ENCODE measurements at places on chromosomes 5 and 9.
A peak's percentile ranks its signal among the peaks of the same experiment; 100 is the strongest.

GRCh38 chr9:95058121-95058785, 259.3 kb downstream of the FANCC start:
- DNase-seq = no peak

DNA sequence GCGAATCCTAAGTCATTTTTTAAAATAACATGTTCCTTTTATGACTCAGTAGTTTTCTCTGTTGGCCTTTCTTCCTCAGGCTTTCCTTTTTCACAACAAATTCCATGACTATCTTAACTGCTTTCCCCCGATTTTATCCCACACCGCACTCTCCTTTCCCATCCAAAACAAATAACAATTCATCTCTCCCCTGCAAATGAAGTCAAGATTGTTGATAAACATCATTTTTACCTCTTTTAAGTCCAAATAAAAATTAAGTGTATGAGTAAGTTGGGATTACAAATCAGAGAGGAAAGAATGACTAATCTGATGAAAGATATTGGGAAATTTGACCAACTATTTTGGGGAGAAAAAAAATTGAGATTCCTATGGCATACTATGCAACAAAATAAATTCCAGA, 47.3 kb downstream of the SEC61B start:
- DNase-seq = no peak

- no peak for DNase-seq
These were observed 413.2 kb upstream of the ACTBL2 start for GRCh38 chr5:57895766-57896165.

- DNase-seq = peak; percentile 82
These were observed 10.4 kb downstream of the AMACR start for GRCh38 chr5:33997331-33997983.

DNA sequence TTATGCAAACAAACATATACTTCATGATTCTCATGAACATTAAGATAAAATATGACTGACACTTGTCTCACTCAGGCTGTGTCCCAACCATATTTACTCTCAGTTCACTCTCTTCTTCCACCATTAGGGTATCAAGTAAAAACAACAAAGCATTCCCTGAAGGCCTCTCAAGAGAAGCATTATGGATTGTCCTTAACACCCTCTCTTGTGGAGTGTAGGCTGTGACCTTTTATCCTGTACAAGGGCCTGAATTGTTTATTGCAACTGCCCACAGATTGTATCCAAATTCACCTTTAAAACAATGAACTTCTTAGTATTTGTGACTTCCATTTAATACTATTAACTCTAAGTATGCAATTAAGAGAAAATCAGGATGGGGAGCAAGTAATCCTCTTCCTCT, 78.1 kb downstream of the RICTOR start:
- no peak for DNase-seq

GRCh38 chr9:89715318-89715858, 110.6 kb downstream of the GADD45G start:
- DNase-seq = no peak

DNA sequence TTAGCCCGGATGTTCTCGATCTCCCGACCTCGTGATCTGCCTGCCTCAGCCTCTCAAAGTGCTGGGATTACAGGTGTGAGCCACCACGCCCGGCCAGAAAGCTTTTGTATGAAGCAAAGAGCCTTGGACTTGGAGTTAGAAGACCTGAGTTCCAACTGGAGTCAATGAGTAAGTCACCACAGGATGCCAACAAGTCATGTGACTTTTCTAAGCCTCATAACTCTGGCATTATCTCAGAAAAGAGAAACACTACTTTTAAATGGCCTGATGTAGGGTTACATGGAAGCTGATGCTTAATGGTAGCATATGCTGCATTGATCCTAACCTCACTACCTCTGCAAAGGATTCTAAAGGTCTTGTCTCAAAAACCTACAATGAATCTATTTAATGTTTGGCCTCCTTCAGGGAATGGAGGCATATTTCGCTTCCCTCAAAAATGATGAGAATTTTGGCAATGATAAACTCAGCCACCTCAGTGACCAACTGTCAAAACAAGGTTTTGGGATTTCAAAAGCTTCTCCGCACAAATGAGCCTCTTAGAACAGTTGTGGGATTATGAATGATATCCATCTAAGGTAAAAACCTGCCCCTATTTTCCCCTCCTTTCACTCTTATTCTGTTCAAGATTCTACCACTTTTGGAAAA, 236.8 kb downstream of the ACTL7B start:
- no peak for DNase-seq

DNA sequence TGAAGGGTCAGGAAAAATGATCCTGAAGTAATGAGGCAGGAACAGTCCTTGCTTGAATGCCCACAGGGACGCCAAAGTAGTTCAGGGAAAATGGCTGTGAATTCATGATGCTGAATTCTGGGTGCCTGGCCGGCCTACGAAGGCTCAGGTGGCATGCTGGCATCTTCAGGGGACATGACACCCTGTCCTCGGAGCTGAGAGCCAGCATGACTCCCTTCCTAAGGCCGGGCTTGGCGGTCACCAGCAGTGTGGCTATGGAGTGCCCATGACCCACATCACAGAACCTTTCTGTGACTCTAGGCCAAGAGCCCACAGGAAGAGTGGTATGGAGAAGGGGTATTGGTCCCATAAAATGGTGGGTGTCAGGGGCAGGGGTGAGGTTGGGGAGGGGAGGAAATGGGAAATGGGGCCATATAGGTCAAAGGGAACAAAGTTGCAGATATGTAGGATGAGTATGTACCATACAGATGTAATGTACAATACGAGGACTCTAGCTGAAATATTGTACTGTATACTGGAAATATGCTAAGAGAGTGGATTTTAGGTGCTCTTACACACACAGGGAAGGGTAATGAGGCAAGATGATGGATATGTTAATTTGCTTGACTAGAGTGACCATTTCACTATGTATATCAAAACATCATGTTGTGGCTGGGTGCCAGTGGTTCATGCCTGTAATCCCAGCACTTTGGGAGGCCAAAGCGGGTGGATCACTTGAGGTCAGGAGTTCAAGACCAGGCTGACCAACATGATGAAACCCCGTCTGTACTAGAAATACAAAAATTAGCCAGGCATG, 202.8 kb upstream of the KLF9 start:
- no peak for DNase-seq

DNA sequence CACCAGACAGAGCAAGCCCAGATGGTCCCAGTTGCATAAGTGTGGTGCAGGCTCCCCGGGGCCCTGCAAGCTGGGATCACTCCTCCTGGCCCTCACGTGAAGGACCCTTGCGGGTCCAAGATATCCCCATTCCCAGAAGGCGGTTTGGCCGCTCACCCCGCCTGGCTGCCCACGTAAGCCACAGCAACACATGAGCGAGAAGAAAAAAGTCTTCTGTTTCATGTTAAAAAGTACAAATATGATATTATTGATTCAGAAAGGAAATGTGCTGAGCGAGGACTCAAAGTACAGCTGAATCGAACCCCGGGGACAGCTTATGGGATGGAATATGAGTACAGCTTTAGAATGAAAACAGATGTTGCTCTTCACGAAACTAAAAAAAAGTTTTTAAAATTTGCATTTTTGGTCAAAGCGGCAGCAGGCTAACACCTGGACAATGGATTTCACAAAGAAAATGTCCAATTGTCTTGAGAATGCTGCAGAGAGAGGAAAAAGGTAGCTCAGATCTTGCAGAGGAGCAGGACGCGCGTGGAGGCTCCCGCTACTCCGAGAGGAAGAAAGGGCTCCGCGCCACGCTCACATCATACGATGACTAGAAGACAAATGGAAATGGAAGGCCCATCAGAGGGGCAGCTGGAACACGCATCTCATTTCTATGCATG, 427.6 kb downstream of the IRX1 start:
- DNase-seq = no peak

DNA sequence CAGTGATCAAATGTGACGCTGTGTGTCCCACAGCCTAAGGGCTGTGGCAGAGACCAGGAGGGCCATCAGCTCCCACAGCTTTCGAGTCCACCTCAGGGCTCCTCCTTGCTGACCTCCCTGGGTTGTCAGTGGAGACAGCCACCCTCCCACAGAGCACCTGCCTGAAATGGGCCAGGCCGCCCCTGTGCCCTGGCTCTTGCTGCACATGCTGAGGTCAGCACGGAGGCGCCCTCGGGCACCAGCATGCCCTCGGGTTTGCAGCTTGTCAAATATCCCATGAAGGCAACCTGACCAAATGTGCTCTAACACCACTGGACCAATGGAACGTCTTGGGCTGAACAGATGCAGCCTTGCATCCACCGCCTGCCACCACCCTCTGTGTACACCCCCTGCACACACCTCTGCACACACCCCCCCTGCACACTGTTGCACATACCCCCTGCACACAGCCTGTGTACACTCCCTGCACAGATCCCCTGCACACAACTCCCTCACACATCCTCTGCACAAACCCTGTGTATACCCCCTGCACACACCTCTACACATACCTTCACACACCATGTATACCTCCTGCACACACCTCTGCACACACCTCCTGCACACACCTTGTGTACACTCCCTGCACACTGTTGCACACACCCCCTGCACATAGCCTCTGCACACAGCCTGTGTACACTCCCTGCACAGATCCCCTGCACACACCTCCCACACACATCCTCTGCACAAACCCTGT, 2.0 kb upstream of the CEP72 start:
- DNase-seq = no peak

DNA sequence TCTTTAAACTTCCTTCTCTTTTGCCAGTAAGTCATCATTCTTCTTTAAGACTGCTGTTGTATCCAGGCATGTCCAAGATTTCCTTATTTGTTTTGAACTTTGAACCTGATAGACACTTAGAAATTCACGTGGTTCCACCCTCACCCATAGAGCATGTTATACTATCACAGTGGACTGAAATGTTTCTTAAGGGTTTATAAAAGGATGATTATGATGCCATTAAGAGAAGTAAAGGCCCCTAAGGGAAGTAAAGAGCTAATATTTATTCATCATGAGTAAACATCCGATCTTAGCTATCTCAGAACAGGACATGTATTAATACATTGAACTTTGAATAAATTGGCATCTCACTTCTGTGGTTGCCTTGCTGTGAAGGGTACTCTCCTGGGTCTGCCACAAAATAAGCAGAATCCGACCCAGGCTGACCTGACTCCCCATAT, 49.8 kb downstream of the PRKACG start:
- no peak for DNase-seq

GRCh38 chr5:102811972-102812371, 56.9 kb downstream of the PAM start:
- no peak for DNase-seq

GRCh38 chr5:143059976-143060765, 290.0 kb downstream of the ARHGAP26 start:
- DNase-seq = no peak

DNA sequence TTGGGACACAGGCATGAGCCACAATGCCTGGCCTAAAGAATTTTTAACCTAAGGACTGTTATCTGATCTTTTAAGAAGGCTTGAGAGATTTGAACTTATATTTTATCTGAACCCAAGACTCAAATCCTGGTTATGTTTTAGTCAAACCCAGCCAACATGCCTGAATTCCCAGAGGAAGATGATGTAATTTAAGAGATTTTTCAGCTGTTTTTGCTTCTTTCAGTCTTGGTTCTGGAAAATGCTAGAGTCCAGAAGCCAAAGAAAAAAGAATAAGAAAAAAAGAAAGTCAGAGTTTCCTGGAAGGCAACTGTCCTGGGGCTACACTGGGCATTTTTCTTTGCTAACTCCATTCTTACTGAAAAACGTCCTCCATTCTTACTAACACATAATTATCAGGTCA, 85.8 kb downstream of the SNX18 start:
- DNase-seq = no peak

DNA sequence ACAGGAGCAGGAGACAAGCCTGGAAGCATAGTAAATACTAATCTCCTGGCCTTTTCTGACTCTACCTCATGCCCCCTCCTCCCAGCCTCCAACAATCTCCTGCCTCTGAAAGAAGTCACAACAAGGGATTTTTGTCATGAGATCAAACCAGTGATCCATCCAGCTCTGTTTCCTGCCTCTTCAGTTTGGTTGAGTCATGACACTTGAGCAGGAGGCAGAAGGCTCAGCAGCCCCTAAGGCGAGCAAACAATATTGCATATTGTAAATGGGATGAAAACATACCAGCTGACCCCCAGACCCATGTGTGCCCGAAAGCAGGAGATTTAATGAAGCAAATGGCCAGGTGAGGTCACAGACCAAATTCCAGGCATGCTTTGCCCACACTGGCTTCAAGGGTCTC, 272.8 kb downstream of the GAS1 start:
- DNase-seq = peak; percentile 6

All from Kasumi-1 (cell line).